Keratinocyte (primary cell): ENCODE measurements at places on chromosomes 6 and 20.
A peak's percentile ranks its signal among the peaks of the same experiment; 100 is the strongest.

DNA sequence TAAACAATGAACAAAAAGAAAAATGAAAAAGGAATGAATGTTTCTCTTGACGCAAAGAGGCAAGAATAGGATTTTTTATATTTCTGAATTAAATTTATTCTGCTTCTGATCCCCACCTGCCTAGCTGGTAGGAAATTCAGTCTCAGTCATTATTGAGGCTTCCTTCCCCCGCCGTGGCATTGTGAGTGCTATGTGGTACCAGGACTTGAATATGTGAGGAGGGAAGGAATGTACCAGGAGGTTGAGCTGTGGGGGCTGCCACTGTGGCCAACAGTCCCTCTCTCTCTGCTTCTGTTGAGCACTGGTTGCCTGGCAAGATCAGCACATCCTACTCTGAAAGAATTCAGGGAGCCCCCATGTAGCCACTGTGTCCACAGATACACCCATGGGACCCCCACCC lies 368.1 kb upstream of the JARID2 start:
- no peak for DNase-seq
- peak overlapping the region; percentile 54 for H3K27ac ChIP-seq
- no peaks in the 10 kb centered on the region for H3K27me3 ChIP-seq
- no peaks in the 10 kb centered on the region for H3K36me3 ChIP-seq

GRCh38 chr6:79146421-79146820 lies 68.4 kb upstream of the PHIP start:
- no peaks in the 10 kb centered on the region for H3K4me1 ChIP-seq
- no peak overlapping the region for H3K4me3 ChIP-seq

- H3K36me3 ChIP-seq = no peaks in the 10 kb centered on the region
- no peak overlapping the region for H3K27ac ChIP-seq
- no peak for DNase-seq
- H3K4me1 ChIP-seq = no peaks in the 10 kb centered on the region
- no peak overlapping the region for H3K4me3 ChIP-seq
- H3K27me3 ChIP-seq = no peaks in the 10 kb centered on the region
Measured at GRCh38 chr6:5378331-5378730, 117.0 kb downstream of the FARS2 start.

DNA sequence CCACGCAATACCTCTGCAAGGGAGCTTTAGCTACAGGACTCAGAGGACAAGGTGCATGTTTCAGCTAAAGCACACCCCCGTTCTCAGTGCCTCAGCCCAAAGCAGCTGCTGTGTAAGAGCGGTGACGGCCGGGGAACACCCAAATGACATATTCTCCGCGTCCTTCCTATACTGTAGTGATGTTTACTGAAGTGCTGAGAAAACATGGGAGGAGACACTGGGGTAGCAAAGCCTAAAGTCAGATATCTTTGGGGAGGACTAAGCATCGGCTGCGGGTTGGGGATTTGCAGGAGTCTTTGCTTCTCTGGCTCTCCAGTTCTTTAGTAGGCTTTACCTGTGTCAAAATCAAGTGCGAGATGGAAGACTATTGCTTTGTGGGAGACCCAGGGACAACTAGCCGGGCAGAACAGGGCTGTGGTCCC lies 1.7 kb downstream of the SLC22A23 start:
- H3K4me3 ChIP-seq = peak overlapping the region; percentile 69
- peak overlapping the region; percentile 13 for H3K27ac ChIP-seq
- H3K4me1 ChIP-seq = peaks cover 27% of the 10 kb centered on the region

GRCh38 chr20:59781226-59781625 lies 152.2 kb downstream of the SYCP2 start:
- no peaks in the 10 kb centered on the region for H3K36me3 ChIP-seq
- no peaks in the 10 kb centered on the region for H3K27me3 ChIP-seq
- DNase-seq = no peak

GRCh38 chr20:63119121-63119962 lies 96.6 kb downstream of the YTHDF1 start:
- H3K4me3 ChIP-seq = no peak overlapping the region
- H3K27ac ChIP-seq = no peak overlapping the region
- no peaks in the 10 kb centered on the region for H3K4me1 ChIP-seq
- no peaks in the 10 kb centered on the region for H3K36me3 ChIP-seq
- no peak for DNase-seq

DNA sequence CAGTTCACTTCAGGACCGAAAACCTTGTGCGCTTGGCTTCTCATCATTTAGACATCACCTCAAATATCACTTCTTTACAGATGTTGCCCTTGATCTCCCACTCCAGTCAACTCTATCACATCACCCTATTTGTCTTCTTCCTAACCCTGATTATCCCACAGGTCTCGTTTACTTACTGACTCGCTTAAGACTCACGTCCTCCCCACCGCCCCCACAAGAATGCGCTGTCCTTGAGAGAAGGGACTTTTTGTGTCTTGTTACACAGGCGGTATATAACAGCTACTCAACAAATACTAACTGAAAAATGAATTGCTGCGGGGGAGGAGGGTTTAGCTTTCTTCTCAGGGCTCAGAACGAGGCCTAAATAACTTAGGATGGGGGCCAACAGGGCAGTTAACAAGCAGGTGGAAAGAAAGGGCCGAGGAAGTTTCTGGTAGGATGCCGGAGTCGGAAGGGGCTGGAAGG lies 527 bp downstream of the TOMM34 start:
- peaks cover 33% of the 10 kb centered on the region for H3K4me1 ChIP-seq
- peak overlapping the region; percentile 58 for H3K4me3 ChIP-seq
- peak overlapping the region; percentile 73 for H3K27ac ChIP-seq
- peaks cover 25% of the 10 kb centered on the region for H3K36me3 ChIP-seq
- no peaks in the 10 kb centered on the region for H3K27me3 ChIP-seq
